ENCODE measurements at places on chromosomes 2 and 18. TPM values are rescaled to one million over a fixed set of nuclear protein-coding genes. Genes with fewer than 3 reads are reported as not detected.

REG1B gene
- not detected for total RNA-seq

UPP2 gene
- not detected for total RNA-seq

MAPK4 gene
- not detected for total RNA-seq

KATNAL2 gene
- 1.6 TPM for total RNA-seq
